ENCODE measurements at places on chromosomes 5 and 9. TPM values are rescaled to one million over a fixed set of nuclear protein-coding genes. Genes with fewer than 3 reads are reported as not detected.
A peak's percentile ranks its signal among the peaks of the same experiment; 100 is the strongest.

The ZNF367 gene
- 3.9 TPM for total RNA-seq

GRCh38 chr5:160545832-160546231 lies 124.2 kb downstream of the PTTG1 start:
- no peak for DNase-seq

DNA sequence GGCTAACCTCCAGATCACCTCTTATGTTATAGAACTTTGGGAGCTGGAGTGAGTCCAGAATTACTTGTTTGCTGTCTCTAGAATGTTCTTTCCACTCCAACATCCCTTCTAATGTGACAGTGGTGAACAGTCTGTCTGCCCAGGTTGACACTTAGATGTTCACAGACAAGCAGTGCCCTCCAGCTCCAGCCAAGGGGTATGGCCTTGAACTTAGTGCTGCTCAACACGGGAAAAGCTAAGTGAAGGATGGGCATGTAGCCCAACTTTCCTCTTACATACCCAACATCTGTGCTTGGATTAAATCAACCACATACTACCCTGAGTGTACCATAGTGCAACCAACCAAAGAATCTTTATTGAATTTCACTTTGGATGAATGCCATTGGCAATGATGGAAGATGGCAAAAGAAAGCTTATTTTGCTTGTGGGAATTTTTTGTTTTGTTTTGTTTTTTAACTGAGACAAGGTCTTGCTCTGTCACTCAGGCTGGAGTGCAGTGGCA lies 201.2 kb downstream of the NXNL2 start:
- no peak for DNase-seq

The CCNH gene
- total RNA-seq = 20.3 TPM

DNA sequence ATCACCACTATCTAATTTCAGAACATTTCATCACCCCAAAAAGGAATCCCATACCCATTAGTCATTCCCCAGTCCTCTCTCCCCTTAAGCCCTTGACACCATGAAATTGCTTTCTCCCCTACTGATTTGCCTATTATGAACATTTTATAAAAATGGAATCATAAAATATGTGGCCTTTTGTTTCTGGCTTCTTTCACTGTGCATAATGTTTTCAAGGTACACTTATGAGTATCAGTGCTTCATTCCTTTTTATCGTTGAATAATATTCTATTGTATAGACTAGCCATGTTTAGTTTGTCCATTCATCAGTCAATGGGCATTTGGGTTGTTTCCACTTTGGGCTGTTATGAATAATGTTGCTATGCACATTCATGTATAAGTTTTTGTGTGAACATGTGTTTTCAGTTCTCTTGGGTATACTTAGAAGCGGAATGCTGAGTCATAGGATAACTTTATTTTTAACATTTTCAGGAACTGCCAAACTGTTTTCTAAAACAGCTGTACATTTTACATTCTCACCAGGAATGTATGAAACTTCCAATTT lies 40.4 kb upstream of the FGF1 start:
- DNase-seq = no peak

DNA sequence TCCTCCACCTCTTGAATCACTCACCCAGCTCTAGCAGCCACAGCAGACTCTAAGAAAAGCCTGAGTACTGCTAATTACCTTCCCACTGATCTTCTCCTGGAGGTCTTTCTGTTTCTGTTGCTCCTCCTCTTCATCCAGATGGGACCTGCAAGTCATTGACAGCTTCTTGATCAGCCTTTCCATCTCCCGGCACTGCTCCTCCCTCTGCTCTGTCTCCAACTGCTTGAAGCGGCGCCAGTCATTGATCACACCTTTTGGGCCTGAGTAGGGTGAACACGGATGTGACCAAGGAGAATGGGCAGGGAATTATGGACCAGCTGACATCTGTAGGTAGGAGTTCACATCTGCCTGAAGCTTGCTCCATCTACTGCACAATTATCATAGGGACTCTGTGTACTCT lies 5.5 kb downstream of the PDCL start:
- no peak for DNase-seq

DNA sequence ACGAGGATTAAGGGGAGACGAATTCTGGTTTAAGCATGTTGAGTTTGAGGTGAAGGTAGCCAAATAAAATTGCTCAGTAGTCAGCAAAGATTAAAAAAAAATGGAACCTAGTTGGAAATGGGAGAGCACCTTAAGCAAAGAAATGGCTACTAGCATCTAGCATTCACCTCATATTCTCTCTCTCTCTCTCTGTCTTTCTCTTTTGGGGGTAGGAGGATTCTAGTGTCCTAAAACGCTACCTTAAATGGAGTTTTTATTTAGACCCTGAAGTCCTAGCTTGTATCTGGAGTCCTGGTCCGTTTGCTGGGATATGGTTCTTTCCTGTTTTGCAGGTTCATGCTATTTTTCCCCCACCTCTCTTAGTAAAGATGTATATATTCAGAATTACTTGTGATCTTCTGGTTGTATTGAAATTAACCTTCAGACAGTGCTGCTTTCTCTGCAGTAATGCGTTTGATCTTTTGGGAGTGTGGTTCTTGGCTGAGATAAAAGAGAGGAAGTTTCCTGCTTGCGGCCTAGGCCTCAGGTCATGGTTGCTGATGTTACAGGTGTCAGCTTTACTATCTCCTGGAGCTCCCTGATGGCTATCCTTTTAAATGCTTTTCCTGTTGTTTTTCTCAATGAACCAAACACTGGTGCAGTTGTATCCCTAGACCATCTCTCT lies 8.0 kb downstream of the TGFBR1 start:
- DNase-seq = no peak

DNA sequence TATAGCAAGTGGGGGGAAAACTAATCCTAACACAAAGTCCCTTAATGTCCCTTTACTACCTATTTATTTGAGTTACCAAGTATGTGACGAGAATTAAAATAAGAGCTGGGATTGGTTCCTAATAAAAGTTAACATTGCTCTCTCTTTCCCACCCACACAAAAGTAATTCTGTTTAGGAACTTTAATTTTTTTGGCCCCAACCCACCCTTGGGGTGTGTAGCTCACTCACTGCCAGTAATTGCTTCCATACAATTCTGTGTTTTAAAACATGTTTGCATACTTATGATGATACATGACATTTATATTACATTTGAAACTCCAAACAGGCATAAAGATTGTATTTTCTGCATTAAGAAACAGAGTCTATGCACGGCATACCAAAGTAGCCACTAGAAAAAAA lies 106.5 kb downstream of the BNC2 start:
- DNase-seq = no peak

DNA sequence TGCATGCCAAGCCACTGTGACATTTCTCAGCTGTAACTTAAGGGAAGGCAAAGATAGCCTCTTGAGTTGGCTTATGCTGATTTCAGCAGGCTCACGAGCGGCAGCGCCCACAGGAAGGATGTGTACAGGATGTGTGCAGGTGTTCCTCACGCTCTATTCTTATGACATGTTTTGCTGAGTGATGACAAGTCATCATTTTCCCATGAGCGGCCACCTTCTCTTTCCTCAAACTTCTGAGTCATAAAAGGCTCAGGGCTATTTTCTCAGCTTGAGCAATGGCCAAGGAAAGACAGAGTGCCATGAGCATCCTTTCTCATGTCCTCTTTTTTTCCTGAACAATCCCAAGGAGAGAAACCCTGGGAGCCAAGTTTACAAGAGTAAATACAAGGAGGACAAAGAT lies 365.9 kb downstream of the PLK2 start:
- DNase-seq = no peak

GRCh38 chr9:7858166-7858565 lies 58.6 kb upstream of the DMAC1 start:
- DNase-seq = no peak

GRCh38 chr5:149152317-149152746 lies 11.0 kb downstream of the ABLIM3 start:
- no peak for DNase-seq

The SPAAR gene
- 6.5 TPM for total RNA-seq

GRCh38 chr5:113446358-113446927 lies 11.7 kb upstream of the TSSK1B start:
- no peak for DNase-seq

The CNTFR gene
- 4.6 TPM for total RNA-seq

DNA sequence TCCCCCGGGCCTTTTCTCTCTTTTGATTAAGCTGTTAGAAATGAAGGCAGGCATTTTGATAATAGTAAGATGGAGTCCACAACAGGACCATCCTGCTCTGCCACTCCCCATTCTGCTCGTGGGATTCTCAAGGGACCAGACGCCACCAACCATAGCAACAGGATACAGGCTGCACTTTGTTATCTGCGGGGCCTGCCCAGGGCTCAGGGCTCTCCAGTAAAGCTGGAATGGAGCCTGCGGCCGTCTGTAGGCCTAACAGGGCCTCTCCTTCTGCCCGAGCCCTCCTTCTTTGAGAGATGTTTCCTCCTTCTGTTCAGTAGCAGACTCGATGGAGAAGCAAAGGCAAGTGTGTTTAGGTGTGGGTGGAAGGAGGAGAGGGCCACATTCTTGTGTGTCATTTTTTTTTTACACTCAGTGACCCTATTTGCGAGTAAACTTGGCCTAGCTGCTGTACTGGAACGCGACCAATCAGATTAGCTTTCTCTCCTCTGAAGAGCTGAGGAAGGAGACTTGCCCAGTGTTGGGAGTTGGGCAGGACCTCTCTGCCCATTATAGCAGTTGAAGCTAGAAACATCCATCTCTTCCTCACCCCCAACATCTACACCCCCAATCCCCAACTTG lies 8.9 kb upstream of the EPB41L4B start:
- peak; percentile 39 for DNase-seq

- no peak for DNase-seq
Observed at GRCh38 chr5:175539936-175540335, 61.6 kb downstream of the SFXN1 start.

GRCh38 chr5:37568893-37569292 lies 189.8 kb downstream of the WDR70 start:
- DNase-seq = no peak

The NNT gene
- 656 TPM for total RNA-seq

- DNase-seq = no peak
Observed at GRCh38 chr5:78893940-78894677, 91.0 kb downstream of the ARSB start.

DNA sequence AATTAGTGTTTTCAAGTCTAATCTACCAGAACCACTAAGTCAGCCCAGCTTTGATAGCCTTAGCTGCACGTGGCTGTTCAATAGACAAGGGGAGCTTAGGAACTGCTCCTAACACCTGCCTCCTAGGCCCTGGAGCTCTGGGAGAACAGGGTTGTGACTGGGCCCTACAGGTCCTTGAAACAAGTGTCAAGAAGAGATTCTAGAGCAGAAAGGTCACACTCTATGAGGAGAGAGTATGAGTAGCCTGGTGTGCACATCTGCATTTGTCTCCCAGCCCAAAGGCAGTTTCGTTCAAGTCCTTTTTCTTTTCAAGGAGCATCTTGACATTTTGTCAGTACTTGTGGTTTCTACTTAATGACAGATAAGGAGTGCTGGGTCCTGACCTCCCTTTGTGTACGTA lies 206.1 kb downstream of the PRELID2 start:
- no peak for DNase-seq

GRCh38 chr9:108603141-108603540 lies 252.6 kb downstream of the ACTL7B start:
- DNase-seq = peak; percentile 27

- no peak for DNase-seq
Observed at GRCh38 chr9:130325921-130326320, 60.4 kb downstream of the HMCN2 start.

The GPX8 gene
- total RNA-seq = 9.8 TPM

GRCh38 chr5:32095261-32095671 lies 78.9 kb downstream of the GOLPH3 start:
- DNase-seq = no peak

DNA sequence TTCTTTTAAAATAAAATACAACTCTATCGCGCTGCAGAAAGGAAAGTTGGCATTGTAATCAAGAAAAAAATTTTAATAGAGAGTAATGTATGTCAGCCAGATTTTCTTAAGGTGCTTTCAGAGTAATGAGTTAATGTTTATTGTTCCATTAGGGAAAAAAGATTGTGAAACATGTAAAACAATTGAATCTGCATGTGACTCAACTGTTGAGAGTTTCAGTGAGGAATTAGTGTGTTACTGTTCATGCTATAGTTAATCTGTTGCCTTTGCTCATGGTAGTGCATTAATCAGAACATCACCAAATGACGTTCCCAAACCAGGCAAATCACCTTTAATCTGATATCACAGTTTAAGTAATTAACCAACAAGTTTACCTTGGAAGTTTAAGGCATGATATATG lies 600.5 kb downstream of the NR2F1-AS1 start:
- DNase-seq = no peak

All from left ventricle myocardium inferior (tissue), 1 donor.